ENCODE measurements at places on chromosomes 4 and X.

- DNase-seq, result no peak
Measured at GRCh38 chrX:149607699-149608098, 12.6 kb upstream of the HSFX2 start.

DNA sequence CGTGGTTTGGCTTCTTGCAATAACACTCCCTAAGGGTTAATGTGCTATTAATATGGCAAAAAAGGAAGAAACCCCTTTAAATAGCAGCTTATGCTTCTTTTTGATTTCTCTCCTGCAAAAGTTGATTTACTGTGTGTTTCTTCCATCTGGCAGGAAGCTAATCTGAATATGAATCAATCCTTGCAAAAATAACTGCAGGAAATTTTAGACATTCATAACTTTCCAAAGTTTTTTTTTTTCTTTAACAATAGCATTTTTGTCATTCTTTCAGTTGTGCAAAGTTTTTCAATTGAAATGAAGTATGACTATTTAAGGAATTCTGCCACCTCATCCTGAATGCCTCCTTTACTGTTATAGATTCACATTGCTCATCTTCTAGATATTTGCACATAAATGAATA lies 115.6 kb downstream of the SPANXA1 start:
- no peak for DNase-seq

- DNase-seq, result no peak
Measured at GRCh38 chrX:135639066-135639780, 74.2 kb upstream of the CT45A1 start.

DNA sequence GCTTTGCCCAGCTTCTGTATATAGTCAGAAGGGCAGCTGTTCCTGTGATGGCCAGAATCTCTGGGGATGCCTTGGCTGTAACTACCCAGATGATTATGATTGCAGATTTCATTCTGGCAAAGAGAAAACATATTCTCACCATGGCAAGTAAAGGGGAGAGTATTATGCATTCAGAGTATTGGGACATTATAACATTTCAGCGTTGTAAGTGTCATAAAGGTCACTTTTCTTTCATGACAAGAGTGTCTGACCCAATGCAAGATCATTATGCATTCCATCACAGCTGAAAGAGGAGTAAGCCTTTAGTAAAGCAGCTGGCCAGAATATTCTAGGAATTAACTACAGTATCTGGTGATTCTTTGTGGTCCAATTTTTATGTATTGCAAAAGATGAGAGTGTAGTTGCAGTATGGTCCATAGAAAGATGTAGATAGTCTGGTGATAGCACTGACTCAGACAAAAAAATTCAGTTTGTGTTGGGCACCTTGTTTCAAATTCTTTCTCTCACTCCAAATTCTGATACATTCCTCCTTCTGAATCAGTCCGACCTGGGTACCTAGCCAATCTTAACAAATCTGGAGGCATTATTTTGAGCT lies 2366.3 kb downstream of the PCDH7 start:
- DNase-seq, result no peak
